Activated CD4-positive, alpha-beta T cell treated with anti-CD3 and anti-CD28 coated beads for 36 hours (primary cell): ENCODE measurements at places on chromosomes 3 and 15. TPM values are rescaled to one million over a fixed set of nuclear protein-coding genes. Genes with fewer than 3 reads are reported as not detected.
A peak's percentile ranks its signal among the peaks of the same experiment; 100 is the strongest.

COL6A5 gene
- total RNA-seq: not detected

TPRG1 gene
- 11.9 TPM for total RNA-seq

DLG1 gene
- total RNA-seq: 78.4 TPM

DNA sequence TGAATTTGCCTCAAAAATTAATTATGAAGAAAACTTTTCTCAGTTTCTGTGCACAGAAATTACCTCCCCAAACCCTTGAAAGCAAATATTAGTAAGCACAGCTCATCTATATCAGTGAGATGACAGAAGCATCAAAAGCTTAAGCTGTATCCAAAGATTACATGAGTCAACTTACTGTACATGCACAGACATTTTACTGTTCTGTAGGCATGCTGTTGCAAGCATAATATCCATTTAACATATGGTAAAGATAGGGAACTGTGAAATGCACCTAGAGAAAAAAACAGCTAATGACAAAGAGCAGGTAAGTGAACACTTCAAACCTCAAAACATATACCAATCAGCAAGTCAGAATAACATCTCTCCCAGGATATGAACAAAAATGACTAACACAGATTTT, 20.9 kb downstream of the SHOX2 start:
- no peak for DNase-seq

PP2D1 gene
- not detected for total RNA-seq

DNA sequence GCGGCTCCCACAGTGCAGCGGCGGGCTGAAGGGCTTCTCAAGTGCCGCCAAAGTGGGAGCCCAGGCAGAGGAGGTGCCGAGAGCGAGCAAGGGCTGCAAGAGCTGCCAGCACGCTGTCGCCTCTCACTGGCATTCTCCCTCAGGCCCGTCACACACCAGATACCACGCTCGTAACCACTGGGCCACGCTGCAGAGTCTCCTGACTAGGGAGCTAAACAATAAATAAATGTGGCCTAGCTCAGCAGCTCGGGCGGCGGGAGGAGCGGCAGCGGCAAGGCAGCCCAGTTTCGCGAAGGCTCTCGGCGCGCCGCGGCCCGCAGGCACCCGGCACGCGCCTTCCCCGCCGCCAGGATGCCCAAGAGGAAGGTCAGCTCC, 55.9 kb upstream of the FAM174B start:
- DNase-seq: no peak

GRCh38 chr15:96703794-96704550, 373.5 kb downstream of the NR2F2 start:
- DNase-seq: no peak

GRCh38 chr15:53611145-53611920, 148.1 kb downstream of the WDR72 start:
- no peak for DNase-seq

- DNase-seq: no peak
Measured at GRCh38 chr15:67202991-67203390, 51.5 kb downstream of the AAGAB start.

GRCh38 chr3:178244733-178245709, 291.2 kb upstream of the KCNMB2 start:
- DNase-seq: no peak

- no peak for DNase-seq
Measured at GRCh38 chr15:92102395-92102755, 248.9 kb downstream of the SLCO3A1 start.

GRCh38 chr3:17398959-17399551, 343.4 kb downstream of the TBC1D5 start:
- no peak for DNase-seq

GRCh38 chr3:170651260-170651845, 65.5 kb upstream of the SLC7A14 start:
- DNase-seq: no peak

GRCh38 chr15:39898317-39898716, 21.7 kb downstream of the GPR176 start:
- no peak for DNase-seq

DNA sequence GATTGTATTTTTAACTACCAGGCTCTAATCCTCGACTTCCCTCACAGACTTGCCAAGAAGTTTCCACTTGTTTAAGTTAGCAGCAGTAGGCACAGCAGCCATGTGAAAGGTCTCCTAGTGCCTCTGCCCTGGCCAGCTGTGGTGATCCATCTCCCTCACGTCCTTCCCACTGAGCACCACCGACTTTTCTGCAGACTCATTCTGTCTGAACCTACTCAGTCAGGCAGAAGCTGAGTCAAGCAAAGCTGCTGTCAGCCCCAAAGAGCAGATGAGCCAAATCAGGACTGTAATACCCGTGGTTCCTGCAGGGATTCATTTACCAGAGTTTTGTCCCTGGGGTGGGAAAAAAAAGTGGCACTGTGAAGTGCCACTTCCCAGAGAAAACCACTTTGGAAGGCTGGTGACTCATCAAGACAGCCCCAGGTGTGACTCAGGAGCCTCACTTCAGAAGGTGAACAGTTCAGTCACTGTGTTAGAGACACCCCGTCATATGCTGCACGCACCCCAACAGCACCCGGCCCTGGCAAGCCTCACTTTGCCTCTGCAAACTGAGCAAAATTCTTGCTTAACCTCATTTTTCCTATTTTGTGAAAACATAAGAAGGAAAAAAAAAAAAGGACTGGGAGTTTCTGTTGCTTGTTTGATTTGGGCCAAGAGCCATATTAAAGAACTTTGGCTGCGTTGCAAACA, 76.0 kb downstream of the WWTR1 start:
- DNase-seq: peak; percentile 11

GRCh38 chr3:194322678-194323211, 28.4 kb downstream of the CPN2 start:
- peak; percentile 73 for DNase-seq

DNA sequence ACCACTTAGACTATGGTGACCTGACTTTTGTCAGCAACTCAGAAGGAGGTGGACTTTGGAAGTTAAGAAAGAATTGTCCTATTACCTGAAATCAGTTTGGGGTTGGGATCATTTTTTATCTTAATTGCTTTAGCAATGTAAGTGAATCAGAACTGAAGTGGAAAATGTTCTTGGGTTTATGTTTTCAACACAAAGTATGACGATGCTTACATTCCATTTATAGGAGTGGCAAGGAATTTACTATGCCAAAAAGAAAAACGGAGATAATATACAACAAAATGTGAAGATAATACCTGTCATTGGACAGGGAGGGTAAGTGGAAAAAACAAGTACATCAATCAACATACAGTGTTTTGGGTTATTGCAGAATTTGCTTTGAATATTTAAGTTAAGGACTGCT, 116.1 kb downstream of the PDE8A start:
- no peak for DNase-seq

HTR3E gene
- total RNA-seq: not detected

DNA sequence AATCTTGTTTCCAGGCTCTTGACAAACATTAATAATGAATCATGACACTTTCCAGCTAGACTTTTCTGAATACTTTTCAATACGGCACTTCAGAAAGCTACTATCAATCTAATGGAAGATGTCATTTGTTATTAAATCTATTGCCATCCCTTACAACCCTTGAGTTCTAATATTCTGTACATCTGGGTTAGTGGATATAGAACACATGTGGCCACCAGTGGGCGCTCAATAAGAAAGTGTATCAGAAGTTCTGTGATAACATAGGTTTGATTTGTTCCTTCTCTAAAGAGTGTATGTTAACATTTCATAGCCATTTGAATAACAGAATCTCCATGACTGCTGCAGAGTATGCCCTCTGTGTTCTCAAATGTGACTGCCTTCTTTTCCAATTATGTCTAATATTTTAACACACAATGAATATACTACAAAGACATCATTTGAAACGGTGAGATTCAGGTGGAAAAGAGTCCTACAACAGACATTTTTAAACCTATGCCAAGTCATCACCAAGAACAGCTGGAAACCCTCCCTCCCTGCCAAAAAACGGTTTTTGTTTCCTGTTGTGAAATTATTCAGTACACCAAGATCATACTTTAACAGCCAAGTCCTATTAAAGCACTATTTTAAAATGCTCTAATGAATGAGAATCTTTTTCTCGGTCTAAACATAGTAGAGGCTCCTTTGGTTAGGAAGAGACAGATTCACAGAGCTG, 22.2 kb downstream of the ALDH1A2 start:
- DNase-seq: peak; percentile 64

- DNase-seq: no peak
Measured at GRCh38 chr3:100437721-100438622, 36.6 kb downstream of the LNP1 start.

AGBL1 gene
- 0.05 TPM for total RNA-seq

GRCh38 chr3:113685956-113686721, 10.3 kb downstream of the USF3 start:
- DNase-seq: no peak

NRG4 gene
- total RNA-seq: not detected

DNA sequence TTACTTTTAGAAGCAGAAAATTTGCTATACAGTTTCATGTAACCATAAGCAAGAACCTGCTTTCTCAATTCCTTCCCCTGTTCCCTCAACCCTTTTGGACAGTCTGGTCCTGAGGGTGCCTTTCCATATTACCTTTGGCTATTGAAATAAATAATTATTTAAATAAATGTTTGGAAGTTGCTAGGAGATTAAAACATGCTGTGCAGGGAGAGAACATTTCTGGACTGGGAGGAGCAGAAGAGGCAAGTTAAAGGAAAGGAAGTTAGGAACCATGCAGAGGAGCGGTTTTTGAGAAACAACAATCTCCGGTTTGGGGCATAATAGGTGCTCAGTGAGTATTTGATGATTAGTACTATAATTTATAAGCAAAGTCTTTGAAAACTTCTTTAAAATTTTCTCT, 41.8 kb downstream of the ZNF609 start:
- no peak for DNase-seq
